ENCODE measurements at places on chromosomes 7 and 10.

- DNase-seq: no peak
Measured at GRCh38 chr7:94355454-94355853, 39.2 kb upstream of the COL1A2 start.

GRCh38 chr10:49611816-49612512 lies 1.9 kb downstream of the SLC18A3 start:
- no peak for DNase-seq

DNA sequence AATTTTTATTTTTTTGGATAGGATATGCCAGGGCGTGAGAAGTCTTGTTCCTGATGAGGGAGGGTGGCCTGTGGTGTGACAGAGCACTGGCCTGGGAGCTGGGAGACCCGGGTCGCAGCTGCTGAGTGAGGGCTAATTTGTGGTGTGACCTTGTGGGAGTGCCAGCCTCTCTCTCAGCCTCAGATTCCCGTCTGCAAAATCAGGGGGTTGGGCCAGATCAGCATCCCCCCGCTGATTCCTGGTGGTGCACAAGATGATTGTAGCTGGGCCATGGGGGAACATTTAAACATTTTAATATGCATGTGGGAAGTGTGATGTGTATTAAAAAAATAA lies 14.9 kb downstream of the TSPAN15 start:
- DNase-seq: no peak

- no peak for DNase-seq
Measured at GRCh38 chr10:119030421-119031250, 1.1 kb downstream of the NANOS1 start.

GRCh38 chr7:601595-602340 lies 82.1 kb upstream of the PDGFA start:
- no peak for DNase-seq

GRCh38 chr10:113100281-113100680 lies 150.2 kb downstream of the TCF7L2 start:
- no peak for DNase-seq

DNA sequence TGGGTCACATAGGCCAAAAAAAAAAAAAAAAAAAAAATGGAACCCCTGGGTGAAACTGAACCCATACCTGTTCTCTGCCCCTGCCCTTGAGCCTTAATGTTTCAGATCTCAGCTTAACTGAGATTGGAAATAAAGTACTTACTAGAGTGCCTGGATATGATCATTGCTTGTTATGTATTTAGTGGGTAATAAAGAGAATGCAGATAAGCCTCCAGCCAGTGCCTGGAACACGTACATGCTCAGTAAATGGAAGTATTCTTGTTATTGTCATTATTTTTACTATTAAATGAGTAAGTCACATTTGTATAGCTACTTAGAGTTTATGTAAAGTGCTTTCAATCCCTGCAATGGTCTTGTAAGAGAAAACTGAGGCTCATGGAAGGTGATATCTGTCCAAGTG lies 14.7 kb downstream of the SLC16A12 start:
- no peak for DNase-seq

DNA sequence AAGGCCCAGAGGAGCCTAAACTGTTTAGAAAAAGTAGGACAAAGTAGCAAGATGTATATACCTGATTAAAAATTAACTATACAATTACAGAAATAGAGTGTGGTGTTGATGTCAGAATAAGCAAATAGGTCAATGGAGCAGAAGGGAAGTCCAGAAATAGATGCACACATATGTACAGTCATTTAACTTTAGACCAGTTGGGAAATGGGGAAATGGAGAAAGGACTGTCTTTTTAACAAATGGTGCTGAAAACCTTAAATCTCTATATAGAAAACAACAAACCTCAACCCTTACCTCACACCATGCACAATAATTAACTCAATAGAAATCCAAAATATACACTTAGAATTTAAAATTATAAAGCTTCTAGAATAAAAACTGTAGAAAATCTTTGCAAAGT lies 72.2 kb downstream of the CH25H start:
- DNase-seq: no peak

GRCh38 chr10:11440250-11441150 lies 170.9 kb downstream of the USP6NL start:
- DNase-seq: no peak

DNA sequence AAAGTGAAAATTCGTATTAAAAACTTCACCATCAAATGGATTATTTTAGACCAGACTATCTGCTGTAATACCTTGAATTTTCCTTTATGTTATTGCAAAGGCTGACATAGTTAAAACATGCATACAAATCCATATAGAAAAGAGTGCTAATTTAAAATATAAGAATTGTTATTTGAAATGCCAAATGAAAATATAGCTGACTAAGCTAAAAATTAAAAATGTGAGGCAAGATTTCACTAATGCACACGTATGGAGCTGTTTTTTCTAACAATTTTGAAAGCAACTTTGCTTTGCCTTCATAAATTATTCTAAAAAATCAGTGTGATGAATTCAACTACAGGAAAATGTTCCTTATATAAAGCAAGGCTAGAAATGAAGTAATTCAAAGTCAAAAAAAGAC lies 62.5 kb downstream of the MPP7 start:
- DNase-seq: no peak

- no peak for DNase-seq
Measured at GRCh38 chr10:103941801-103942200, 23.8 kb upstream of the STN1 start.

GRCh38 chr7:104362756-104363155 lies 34.4 kb downstream of the LHFPL3 start:
- DNase-seq: no peak

- no peak for DNase-seq
Measured at GRCh38 chr7:2010551-2011265, 222.0 kb downstream of the MAD1L1 start.

GRCh38 chr7:5838761-5839500 lies 41.7 kb upstream of the OCM start:
- DNase-seq: no peak

- DNase-seq: no peak
Measured at GRCh38 chr10:29610876-29611647, 23.7 kb downstream of the SVIL start.

DNA sequence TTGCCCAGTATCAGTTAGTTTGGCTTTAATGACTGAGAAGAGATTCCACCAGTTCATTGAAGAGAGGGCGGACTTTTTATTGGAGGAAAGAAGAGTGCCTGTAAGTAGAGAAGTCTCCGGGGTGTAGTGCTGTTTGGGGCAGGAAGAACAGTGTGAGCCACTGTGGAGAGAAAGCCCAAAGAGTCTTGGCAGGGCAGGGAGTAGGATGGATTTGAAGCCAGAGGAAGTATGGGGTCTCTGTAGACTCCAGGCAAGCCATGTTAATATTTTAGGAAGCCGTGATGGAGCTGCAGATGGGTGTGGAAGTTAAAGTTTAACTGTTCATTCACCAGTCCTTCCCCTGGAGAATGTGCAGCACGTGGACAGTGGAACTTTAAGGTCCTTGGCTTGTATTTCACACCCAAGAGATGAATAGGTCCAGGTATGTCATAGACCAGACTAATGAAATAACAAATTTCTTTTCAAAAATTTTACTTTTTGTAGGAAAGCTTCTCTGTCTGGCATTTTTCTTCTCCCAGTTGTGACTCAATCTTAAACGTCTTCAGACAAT lies 54.1 kb downstream of the TCF7L2 start:
- DNase-seq: no peak

All from non-pigmented ciliary epithelial cell (primary cell).